ENCODE measurements at places on chromosomes 2 and 18.

DNA sequence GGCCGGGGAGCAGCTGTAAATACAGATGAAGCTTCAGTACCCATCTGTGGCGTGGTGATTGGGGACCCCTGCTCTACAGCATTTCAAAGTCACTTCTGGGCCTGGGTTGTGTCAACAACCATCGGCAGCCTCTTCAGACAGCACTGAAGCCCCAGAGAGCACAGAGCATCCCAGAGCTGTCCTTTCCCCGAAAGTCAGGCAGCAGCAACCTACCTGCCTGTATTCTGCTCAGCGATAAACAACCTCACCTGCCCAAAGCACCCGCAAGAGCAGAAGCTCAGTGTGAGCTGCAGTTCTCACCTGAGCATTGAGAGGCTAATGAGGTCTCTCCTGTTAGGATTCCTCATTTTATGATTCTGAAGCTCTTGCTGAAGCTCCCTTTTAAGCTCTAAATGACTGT lies 19.3 kb downstream of the TRABD2A start:
- no peak for DNase-seq

- DNase-seq: no peak
Observed at GRCh38 chr2:202178346-202178958, 59.9 kb downstream of the SUMO1 start.

DNA sequence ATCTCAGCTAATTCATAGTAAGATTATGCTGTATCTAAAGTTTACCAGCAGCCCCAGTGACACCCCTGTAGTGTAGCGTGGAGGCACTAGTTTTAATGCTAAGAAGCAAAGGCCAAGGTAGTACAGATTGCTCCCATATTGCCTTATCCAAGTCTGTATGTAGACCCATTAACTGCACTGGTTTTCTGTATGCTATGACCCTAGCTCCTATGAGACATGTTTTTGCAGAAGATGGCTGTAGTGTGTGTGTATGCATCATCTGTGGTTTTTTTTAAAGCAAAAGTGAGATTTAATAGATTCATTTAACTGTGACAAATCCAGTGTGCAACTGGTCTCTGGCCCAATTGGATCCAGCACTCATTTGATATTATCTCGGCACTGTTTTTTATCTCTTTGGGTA lies 86.5 kb downstream of the HAUS1 start:
- no peak for DNase-seq

DNA sequence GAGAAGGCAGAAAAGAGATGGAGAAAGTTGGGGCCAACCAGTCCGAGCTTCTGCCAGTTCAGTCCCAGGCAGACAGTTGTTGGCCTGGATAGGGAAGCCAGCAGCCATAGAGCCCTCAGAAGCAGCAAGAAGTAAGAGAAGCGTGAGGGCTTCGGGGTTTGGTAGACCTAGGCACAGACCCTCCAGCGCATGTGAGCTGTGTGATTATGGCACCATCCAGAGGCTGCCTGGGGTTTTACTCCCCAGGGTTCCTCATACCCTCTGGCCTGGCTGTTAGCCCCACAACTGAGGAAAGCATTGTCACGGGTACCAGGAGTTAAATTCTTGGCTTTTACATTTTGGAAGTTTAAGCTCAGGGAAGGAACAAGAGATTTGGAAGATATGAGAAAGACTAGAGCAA lies 93.7 kb upstream of the RAB6C start:
- no peak for DNase-seq

- DNase-seq: no peak
Observed at GRCh38 chr2:129237966-129238725, 741.3 kb upstream of the RAB6C start.

DNA sequence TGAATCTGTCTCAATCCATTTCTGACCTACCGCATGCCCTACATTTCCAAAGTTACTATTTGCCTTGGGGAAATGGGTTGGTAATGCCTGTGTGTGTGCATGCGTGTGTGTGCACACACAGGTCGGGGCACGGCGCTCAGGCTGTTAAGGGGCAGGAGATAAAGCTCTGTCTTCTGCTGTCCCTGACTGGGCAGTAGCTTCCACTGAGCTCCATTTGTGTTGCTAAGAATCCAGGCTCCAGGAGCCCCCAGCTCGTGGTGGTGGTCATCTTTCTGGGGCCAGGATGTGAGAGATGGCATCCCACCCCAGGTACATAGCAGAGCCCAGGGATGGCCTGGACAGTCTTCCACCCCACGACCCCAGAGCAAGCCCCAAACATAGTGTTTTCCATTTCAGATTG lies 66.7 kb upstream of the HS6ST1 start:
- no peak for DNase-seq

- no peak for DNase-seq
Observed at GRCh38 chr2:234467289-234467688, 29.6 kb downstream of the ARL4C start.

DNA sequence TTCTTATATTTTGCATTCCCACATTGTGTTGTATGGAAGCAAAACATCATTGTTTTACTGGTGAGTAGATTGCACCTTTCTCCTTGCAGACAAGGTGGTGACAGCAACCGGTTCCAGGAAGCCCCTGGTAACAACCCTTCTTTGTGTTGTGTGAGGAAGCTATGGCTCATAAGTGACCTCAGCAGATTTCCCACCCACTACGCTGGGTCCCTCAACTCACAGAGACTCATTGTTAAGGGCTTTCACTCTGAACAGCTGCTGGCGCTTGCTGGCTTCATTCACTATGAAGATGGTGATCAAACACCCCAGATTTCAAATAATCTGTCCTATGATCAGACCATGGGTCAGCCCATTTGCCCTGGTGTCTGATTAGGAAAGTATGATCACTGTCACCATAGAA lies 53.4 kb downstream of the WIPF1 start:
- no peak for DNase-seq

DNA sequence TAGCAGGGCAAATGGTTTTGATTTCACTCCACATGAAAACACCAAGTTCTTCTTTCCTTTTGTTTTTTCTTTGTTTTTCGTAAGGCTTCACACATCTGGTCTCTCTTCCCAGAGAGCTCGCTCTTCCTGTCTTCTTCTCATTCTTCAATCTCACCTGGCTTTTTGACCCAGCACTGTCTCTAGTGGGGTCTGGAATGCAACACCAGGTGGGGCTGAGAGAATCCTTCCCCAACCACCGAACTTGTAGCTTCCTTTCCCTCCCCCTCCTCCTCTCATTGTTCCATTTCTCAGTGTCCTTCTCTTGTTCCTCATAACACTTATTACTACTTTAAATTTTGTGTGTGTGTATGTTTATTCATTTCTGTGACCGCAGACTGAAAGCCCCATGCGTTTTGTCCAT lies 13.5 kb upstream of the PIEZO2 start:
- DNase-seq: no peak

DNA sequence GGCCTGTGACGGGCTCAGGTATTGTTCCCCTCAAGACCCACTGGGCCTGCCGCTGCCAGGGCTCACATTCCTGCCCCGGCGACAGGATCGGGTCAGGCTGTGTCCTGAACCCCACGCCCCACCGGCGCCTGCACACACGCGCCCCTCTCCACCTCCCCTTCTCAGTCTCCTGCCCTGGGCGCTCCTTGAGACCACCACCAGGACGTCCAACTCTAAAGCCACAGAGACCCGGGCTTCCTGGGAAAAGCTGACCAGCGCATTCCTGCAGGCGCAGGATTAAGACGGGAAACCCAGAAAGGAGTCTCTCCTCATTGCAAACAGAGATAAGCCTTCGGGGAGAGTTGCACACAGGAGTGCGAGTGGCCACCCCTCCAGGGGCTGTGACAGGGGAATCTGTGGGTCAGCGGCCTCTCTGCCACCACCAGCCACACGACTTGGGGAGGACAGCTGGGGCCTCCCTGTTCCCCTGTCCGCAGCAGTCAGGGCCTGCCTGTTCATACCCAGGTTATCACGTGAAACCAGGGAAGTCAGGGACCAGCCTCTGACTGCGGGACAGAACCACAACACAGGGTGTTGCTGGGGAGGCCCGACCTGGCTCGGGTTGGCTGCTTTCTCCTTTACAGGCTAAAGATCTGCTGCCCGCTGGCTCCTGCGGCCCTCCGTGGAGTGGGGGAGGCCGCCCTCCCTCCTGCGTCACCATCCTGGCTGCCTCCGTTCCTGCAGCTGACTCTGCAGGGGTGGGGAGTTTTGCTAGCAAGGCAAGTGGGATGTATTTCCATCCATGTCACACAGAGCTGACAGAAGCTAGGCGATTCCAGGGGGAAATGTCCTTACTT lies 88.8 kb downstream of the ZCCHC2 start:
- DNase-seq: peak; percentile 40

DNA sequence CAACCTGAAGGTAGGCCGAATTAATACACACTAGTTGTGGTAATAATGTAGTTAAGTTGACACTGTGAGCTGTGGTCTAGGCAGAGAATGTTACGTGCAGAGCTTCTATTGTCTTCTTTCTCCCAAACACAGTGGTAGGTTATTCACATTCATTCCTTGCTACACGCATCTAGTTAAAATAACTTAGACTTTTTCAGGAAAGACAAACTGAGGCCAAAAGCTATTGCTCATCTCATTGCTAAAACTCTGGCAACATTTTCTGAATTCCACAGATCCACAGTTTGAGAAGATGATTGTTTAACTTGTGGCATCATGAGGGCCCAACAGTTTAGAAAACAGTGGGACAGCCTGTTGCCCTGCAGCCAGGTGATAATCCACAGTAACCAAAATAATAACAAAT lies 850.4 kb upstream of the FSHR start:
- DNase-seq: no peak

DNA sequence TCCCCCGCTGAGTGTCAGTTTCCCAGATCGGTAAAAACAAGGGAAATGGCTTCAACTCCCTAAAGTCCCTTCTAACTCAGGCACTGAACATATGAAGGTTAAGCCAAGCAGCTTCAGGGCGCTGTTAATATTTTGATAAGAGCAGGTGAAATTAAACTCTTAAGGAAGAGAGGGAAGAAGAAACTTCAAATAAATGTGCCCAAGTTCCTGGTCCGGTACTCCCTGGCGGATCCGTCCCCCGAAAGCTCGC lies 564 bp downstream of the TRABD2A start:
- no peak for DNase-seq

- peak; percentile 19 for DNase-seq
Observed at GRCh38 chr2:22944143-22944542, 440.8 kb upstream of the KLHL29 start.

DNA sequence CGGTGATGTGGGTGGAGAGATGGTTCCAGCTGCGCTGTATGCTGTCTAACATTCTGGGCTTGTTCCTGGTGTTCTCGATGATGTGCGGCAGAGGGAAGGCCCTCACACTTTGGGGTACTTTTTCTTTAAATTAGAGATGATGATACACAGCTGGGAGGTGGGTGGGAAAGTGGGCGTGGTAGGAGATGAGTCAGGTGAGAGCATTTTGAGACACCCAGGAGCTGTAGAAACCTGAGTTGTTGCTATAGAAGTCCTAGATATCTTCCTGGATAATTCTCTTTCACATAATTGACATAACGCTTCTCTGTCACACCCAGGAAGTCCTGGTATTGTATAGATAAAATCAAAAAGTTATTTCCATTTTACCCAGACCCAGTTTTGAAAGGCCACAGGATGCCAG lies 103.8 kb upstream of the ALKAL2 start:
- no peak for DNase-seq

DNA sequence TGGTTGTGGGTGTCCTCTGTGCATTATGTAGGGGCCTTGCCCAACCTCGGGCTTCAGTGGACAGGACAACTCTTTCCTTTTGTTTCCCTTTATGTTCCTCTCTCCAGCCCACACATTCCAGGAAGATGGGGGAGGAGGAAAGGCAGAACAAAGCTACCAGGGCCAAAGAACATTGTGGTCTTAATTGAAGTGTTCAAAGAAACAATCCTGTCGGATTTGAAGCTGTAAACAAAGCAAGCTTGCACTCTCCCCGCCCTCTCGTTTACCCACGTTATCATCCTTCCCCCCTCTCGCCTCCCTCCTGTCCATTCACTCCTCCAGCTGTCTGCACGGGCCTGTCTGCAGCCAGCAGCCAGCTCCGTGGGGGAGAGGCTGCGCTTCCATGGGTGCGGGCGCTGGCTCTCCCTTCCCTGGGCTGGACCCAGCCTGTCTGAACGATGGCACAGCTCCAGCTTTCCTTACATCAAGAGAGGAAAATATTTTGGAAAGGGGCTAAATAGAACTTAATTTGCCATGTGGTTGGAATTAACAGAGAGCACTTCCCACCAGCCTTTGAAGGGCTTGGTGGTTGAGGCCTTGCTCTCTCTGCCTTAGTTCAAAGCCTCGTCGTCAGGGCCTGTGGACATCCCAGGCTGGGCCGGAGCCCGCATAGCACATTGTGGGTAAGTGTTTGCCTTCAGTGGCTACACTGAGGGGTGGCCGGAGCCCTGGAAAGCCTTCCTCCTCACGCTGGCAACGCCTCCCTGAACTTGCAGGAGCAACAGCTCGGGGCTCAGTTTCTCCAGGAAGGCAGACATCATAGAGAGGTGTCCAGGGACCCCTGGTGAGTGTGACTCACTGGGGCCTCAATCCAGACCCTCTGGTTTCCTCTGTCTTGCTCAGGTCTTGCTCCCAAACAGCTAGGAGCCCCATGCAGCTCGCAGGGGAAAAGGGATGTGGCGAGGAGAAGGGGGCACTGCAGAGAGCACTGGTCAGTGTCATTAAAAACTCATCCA lies 60.6 kb upstream of the HS6ST1 start:
- peak; percentile 28 for DNase-seq
